ENCODE measurements at places on chromosomes 2 and 18.

DNA sequence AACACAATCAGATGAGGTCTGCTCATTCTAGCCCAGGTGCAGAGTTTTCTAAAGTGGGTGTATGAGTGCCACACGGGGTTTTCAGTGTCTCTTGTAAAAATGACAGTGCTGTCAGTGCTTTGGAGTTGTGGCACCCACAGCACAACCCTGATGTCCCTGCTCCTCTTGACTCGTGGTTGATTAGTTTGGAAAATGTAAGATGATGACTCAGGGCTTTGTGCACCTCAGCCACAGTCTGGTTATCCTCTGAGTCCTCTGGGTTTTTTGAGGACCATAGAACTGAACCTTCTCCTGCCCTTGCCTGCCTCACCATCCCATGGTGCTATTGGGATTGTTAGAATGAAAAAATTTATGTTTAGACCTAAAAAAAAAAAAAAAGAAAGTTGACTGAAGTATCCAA, 105.6 kb downstream of the MYO1B start:
- DNase-seq, result no peak

GRCh38 chr18:79511671-79512301, 116.1 kb downstream of the NFATC1 start:
- DNase-seq, result peak; percentile 5

DNA sequence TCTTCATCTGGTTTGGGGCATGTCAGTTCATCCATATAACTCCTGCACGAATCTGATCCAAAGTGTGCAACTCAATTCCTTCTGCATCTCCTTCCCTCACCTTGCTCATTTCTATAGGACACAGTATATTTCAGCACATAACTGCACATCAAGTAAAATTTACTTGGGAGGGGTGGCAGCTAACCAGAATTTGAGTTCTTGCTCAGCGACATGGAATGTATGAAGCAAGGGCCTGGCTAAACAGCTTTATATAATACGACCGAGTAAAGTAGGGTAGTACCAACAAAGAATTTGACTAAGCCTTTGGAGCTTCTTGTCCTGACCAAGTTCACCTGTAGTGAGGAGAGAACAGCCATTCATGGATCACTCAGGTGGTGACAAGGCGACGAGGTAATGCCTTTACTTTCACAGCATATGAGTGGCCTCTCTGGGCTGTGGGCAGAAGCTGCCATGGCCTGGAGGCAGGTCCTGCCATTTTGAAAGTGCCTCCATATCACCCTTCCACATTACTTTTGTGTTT, 570.2 kb upstream of the TNP1 start:
- DNase-seq, result no peak

DNA sequence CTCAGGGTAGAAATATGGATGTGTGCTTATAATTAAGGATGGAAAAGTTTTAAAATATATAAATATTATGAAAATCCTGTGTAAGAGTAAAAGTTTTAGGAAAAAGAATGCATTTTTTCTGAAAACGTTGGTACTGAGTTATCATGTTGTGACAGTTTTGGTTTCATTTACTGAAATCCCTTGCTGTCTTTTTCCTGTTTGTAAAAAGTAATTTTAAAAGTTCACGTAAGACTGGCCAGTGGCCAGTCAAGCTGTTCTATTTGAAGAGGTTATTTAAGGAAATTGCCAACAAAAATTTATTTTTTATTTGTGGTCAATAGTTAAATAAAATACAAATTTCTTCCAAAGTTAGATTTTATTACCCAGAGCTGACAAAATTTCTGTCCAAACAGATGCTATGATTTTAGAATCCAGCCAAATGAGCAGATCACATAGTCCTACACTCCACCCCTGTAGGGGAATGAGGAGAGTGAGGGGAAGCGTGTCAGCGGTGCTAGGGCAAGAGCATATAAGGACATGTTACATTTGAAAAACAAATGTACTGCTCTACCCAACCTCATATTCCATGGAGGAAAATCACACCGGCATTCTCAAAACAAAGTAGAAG, 297.8 kb upstream of the TFPI start:
- no peak for DNase-seq

GRCh38 chr2:179248024-179248348, 16.6 kb downstream of the SESTD1 start:
- no peak for DNase-seq

DNA sequence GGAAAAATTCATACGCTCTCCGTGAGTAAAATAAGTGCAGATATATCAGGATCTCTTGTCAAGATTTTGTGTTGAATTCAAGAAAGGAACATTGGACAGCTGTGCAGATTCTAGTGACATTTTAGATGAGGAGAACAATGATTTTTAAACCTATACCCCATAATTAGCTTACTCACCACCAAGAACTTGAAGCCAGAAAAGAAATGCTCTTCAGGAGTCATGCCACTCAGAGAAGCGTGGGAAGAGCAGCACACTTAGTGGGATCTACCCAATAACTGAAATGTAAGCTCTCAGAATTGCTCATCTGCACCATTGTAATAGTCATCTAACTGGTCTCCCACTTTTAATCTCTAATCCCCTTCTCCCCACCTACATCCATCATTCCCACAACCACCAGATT, 9.2 kb upstream of the ERMN start:
- no peak for DNase-seq

GRCh38 chr2:51219468-51219867, 187.5 kb upstream of the NRXN1 start:
- DNase-seq, result no peak

GRCh38 chr18:55779691-55780585, 191.9 kb upstream of the TCF4 start:
- DNase-seq, result peak; percentile 20

- DNase-seq, result no peak
Measured at GRCh38 chr2:204693262-204693661, 148.0 kb downstream of the PARD3B start.
